ENCODE measurements at places on chromosomes 2 and 18. TPM values are rescaled to one million over a fixed set of nuclear protein-coding genes. Genes with fewer than 3 reads are reported as not detected.
A peak's percentile ranks its signal among the peaks of the same experiment; 100 is the strongest.

ERMN gene
- total RNA-seq, result not detected

- DNase-seq, result no peak
These were observed 85.1 kb downstream of the TMEM237 start for GRCh38 chr2:201558232-201558631.

DNA sequence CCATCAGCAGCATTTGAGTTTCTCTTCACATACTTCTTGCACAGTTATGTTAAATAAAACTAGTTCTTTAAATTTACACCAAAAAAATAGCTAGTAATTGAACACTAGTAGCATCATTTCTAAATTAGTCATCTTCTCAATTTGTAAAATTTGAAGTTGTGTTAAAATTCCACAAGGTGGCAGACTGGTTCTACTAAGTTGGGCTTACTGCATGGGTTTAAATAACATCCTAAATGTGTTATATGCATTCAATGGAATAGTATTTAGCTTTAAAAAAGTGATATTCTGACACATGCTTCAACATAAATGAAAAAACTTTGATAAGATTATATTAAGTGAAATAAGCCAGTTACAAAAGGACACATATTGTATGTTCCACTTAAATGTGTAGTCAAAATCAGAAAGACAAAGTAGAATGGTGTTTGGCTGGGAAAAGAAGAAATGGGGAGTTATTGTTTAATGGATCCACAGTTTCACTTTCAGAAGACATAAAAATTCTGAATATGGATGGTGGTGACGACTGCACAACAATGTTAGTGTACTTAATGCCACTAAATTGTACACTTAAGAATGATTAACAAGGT lies 28.7 kb upstream of the RPRD1A start:
- DNase-seq, result peak; percentile 85

DNA sequence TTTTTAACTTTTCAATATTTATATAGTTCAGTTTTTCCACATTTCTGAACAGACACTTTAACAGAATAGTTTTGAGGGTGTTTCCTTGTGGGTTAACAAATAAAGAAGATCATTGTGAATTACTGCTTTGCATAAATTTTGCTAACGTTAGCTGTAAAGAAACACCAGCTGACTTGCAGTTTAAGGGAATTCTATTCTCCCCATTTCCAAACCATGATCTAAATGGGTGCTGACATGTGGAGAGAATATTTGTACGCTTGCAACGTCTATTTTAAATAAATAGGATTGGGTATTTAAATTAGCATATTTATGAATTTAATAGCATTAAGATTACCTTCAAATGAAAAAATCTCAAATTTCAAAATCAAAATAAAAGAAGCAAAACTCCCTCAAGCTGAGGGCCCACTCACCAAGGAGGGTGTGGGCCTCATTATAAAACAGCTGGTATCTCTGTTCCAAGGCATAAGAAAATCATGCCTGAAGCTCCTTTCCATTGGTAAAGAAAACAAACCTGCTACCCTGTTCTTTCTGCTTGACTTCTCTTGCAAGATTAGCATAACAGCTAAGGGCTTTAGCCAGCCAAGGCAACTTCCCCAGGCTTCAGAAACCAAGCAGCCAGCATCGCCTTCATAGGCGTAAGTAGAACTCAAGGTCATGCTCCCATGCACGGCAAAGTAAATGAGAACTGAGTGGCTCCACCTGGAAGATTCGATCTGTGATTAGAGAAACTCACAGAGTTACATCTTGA lies 3.2 kb downstream of the MRO start:
- no peak for DNase-seq

ALPP gene
- total RNA-seq, result not detected

- DNase-seq, result peak; percentile 3
These were observed 265.3 kb downstream of the PAX3 start for GRCh38 chr2:222033541-222033940.

DNA sequence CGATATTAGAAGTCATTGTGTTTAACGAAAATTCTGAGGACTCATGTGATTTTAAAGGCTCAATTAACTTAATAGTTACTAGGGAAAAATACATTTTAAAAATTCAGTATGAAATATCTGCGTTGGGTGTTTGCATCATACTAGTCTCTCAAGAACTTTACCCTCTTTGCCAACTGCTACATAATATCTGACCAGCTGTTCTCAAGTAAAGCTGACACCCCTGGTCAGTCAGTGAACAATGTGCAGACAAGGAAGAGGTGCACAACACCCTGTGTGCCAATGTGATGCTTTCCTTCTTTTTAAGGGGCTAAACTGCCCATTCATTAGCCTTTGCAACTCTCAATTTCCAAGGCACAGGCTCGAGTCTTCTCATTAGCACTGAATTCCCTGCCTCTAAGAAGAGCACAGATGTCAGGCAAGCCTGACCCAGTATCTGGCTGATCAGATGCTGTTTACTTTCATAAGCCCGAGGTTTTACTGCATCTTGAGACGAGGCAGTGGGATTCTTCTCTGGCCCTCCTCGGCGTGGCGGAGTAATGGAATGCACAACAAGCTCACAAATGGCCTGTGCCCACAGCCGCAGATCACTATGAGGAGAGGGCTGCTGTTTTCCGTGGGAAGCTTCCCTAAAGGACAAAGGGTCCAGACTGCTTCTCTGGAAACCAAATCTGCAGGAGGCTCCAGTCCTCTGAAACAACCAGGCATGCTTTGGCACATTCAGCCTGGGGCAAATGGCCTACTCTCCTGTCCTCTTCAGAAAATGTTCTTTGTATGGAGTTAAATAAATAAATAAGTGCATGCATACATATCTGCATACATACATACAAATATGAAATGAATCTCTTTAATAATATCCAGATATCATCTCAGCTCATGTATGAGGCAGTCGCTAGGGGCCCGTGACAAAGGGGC lies 240.3 kb downstream of the ZNF521 start:
- DNase-seq, result peak; percentile 71

DNA sequence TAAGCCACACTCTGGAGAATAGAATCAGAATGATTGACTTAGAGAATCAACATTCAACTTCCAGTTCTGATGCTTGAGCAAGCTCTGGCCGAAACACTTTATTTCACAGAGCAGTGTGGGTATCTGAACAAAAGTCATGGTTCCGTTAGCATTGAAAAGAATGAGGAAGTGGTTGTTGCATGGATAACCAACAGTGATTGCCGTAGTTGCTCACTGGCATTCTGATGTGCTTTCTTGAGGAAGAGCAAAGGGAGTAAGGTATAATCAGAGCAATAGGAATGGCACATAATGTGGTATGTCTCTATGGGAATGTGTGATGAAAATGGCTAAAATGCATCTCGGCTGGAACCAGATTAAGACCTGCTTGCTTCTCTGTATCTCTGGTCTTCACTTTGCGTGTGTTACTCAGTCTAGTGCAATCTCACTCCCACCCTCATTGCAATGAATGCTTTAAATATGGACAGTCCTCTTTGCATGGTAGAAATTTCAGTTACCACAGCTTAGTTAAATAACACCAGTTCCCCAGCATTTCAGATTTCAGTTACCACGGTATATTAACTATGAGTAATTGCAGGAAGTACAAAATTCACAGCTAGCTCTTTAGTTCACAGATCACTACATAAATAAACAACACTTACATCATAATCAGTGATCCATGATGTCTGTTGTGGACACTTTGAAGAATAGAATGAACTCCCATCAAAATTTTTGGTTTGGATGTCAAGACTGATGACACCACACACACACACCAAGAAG lies 7.8 kb upstream of the RAB12 start:
- no peak for DNase-seq

ALPI gene
- total RNA-seq, result not detected

GRCh38 chr2:124698979-124699565 lies 674.0 kb downstream of the CNTNAP5 start:
- DNase-seq, result no peak

DNA sequence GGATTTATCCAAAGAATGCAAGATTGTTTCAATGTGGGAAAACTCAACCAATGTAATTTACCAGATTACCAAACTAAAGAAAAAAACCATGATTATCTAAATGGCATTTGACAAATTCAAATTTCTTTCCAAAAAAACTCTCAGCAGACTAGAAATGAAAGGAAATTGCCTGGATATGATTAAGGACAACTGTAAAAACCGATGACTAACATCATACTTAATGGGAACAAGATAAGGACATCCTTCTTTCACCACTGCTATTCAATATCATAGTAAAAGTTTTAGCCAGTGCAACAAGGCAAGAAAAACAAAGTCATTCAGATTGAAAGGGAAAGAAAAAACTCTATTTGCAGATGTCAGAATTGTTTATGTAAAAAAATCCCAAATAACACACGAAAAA lies 4.4 kb upstream of the CCDC150 start:
- DNase-seq, result peak; percentile 7

GRCh38 chr18:22342625-22343024 lies 75.1 kb downstream of the CTAGE1 start:
- DNase-seq, result peak; percentile 53

- peak; percentile 37 for DNase-seq
These were observed 96.3 kb downstream of the EVA1A start for GRCh38 chr2:75464348-75464946.

- DNase-seq, result no peak
These were observed 38.1 kb downstream of the SNED1 start for GRCh38 chr2:241036397-241036963.

DNA sequence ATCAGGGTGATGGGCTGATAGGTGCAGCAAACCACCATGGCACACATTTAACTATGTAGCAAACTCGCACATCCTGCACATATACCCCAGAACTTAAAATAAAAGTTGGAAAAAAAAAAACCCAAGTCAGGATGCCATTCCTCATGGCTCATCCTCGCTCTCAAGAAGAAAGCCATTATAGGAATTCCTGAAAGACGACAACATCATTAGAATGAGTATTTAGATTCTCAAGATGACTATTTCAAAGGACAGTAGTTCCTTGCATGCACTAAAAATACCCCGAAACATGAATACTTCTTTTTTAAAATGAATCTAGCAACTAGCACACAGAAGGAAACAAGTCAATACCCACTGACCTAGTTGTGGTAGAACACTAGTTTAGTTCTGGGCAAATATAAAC lies 285.8 kb upstream of the REV1 start:
- peak; percentile 8 for DNase-seq

DNA sequence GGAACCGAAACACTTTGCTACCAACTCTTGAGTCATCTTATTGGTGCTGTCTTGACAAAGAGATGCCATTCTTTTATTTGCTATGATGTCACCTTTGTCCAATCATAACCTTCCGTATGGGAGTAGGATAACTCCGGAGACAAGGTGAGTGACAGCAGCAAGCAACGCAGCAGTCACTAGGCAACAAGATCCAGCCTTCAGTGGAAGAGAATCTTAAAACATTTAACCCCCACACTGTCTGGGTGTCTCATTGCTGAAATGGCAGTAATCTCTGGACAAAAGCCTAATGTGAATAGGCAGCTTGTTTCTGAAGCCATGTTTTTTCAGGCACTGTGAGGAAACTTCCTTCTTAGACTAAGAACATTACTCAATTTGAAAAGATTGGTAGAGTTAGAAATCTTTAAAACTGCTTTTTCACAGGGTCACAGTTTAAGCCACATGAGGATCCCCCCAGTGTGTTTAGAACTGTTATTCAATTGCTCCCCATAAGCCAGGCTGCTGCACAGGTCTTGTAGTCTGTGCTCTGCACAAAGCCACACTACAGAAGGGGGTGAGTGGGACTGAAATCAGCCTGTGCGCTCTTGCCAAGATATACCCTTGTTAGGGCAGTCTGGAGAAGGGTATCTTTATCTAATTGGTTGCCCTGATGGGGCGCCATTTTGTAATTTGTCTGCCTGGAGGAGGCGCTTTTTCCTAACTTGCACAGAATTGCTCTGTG lies 131.5 kb upstream of the STON1 start:
- DNase-seq, result no peak

GRCh38 chr2:32874931-32875330 lies 71.8 kb upstream of the LTBP1 start:
- DNase-seq, result no peak

GRCh38 chr18:36780748-36781147 lies 48.1 kb downstream of the TPGS2 start:
- DNase-seq, result peak; percentile 39

DNA sequence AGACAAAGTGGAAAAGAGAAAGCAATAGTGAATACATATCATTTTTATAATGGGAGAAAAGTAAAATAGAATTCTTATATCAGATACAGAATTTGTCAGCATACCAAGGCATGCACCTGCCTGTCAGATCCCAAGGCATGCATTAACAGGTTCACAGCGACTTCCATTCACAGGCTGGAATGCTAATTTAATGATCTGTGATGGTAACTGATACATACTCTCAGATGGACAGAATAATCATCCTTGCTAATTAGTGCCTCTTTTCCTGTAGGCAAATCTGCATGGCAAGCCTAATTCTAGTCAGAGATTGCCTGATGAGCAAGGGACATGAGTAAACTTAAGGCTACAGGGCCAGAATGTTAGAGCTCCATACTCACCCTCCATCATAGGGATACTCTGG lies 76.1 kb downstream of the PRKRA start:
- no peak for DNase-seq

TUBB8B gene
- total RNA-seq, result 0.32 TPM

GRCh38 chr2:17271416-17271815 lies 246.8 kb downstream of the RAD51AP2 start:
- DNase-seq, result no peak

RALB gene
- 35.1 TPM for total RNA-seq

ASB18 gene
- total RNA-seq, result not detected

GPR39 gene
- total RNA-seq, result 3.2 TPM

SIGLEC15 gene
- 0.43 TPM for total RNA-seq
